HFF-Myc (cell line): ENCODE measurements at places on chromosomes 7 and 10.

GRCh38 chr10:112675560-112676083 is 228.6 kb downstream of the VTI1A start:
- DNase-seq = no peak

GRCh38 chr7:30057741-30058140 is 29.5 kb downstream of the PLEKHA8 start:
- DNase-seq = no peak

- DNase-seq = peak; percentile 3
These were observed at the start of gene RNLS for GRCh38 chr10:88582806-88583583. Gene RNLS (minus strand): TSS chr10:88583318.

GRCh38 chr10:32348297-32349198 is 1.6 kb upstream of the EPC1 start:
- DNase-seq = no peak

DNA sequence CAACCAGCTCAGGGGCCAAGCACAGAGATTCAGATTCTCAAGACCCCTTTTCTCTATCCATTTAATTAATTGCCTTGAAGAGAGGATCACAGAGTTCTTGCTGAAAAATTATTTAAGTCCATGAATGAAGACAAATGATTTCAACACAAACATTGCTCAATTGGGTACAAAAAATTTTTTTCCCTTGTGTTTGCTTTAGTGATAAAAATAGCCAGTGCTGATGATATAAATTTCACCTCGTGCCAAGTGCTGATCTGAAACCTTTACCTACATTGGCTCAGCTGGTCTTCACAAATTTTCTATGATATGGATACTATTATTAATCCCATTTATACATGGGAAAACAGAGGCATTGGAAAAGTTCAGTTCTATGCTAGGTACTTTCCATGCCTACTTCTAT is 377.1 kb downstream of the NRG3 start:
- no peak for DNase-seq

GRCh38 chr7:38195804-38196595 is 18.0 kb downstream of the STARD3NL start:
- no peak for DNase-seq

DNA sequence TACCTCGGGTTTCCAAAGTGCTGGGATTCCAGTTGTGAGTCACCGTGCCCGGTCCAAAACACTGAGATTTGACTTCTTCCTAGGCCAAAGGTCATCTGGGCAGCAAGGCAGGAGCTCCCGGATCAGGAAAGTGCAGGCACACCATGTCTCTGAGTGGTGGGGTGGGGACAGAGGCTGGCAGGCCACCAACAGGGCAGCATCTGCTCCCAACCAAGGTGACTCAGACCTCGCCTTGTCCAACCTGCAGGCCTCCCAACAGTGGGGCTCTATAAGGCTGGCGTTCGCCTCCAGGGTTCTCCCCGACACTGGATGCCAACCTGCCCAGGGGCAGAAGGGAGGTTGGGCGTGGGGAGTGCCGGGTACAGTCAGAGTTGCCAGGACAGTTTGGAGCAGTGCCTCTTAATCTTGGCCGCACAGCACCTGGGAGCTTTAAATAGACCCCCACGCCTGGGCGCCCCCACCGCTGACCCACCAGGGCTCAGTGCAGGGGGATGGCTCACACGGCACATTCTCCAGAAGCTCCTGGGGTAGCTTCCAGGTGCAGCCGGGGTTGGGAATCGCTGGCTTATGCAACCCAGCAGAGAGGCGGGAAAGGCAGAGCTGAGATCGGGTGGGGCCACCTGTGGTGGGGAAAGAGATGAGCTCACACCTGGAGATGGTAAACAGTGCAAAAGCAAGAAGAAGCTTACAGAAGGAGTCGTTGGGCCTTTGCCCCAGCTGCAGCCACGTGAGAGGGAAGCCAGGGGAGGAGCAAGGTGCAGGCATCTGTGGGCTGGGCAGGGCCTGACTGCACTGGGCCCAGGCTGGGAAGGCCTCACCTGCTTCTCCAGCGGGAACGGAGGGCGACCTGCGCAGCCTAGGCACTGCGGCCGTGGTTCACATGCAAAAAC is 10.9 kb downstream of the CALML5 start:
- no peak for DNase-seq
